ENCODE measurements at places on chromosomes 2 and 18.

DNA sequence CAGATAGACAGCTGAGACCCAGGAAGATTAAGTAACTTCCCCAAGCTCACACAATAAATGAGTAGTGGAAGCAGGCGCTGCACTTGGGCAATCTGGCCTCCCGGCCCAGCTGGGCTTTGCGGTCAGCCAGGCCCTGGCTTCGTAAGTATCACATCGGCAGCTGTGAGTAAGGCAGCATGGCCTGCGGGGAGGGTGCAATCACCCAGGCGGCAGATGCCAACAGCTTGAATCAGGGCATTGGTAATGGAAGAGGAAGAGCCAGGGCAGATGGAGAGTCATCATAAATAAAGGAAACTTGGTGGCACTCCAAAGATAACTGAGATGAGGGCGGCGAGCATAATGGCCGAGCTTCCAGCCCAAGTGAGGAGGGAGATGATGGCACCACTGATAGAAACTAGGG lies 217.9 kb upstream of the PID1 start:
- no peak for DNase-seq

GRCh38 chr18:623761-624620 lies 27.2 kb downstream of the CLUL1 start:
- DNase-seq = peak; percentile 19

DNA sequence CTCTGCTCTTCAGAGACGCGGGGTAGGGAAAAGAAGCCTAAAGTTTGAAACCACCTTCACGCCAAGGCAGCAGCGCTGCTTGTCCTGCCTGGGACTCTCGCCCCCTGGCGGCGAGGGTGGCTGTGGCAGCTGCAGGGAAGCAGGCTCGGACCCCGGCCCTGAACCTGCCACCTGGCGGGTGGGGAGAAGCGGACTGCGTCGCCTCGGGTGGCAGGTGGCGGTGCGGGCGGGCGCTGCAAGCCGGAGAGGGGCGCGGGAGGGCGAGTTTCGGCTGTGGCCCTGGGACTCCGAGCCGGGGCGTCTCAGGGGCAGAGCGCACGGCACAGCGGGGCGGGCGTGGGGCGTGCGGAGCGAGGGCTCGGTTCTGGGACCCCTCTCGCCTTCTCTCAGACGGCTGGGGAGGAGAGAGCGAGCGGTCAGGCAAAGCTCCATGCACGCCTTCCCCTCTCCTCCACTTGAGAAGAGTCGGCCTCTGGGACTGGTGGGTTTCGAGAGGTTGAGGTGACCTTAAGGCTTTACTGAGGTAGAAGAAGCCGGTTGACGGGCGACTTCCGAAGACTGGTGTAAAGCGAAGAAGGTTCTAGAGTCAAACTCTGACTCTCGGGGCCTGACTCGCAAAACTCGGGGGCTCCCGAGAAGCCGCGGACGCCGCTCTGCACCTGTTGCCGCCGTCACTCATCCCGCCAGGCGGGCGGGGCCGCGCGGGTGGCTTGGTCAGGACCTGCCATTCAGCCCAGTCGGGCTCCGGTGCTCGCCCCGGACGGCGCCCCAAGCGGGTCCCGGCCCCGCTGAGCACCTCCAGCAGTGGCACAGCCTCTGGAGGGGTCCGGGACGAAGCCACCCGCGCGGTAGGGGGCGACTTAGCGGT lies 1.1 kb upstream of the BOLL start:
- DNase-seq = peak; percentile 44

DNA sequence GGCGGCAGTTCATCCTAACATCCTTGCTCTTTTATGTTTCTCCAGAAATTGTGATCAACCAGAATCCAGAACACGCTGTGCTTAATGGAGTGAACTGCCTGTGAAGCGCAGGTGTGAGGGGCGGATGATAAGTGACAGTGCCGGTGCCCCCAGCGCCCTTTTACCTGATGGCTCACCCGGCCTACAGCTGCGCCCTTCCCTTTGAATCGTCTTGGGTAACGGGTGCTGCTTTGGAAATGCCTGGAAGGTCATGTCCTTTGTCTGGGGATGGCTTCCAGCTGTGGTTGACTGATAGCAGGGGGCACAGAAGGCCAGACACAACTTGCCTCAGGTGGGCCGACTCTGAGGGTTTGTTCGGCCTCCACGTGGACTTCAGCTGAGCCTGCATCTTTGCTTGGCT lies 119.4 kb downstream of the LPIN1 start:
- no peak for DNase-seq

DNA sequence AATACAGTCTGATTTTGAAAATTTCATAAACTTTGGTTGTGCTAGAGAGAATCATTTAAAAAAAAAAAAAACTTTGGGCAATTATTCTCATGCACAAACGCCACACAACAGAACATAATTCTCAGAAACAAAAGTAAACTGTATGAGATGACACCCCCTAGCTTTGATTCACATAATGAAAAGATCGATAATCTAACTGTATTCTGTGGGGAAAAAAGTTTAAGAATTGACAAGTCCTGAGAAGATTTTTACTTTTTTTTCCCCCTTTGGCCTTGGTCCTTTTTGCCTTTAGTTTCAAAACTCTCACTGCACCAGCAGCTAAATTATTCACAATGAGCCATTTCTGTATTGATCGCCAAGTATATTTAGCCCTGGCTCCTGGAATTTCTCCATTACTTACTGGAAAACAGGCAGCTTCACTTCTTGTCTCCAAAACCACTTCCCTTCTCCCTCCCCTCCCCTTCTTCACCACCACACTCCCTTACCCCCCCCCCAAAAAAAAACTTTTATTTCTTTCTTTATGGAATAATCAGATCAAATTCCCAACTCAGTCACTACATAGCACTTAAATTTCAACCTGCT lies 2.0 kb downstream of the IKZF2 start:
- DNase-seq = no peak

DNA sequence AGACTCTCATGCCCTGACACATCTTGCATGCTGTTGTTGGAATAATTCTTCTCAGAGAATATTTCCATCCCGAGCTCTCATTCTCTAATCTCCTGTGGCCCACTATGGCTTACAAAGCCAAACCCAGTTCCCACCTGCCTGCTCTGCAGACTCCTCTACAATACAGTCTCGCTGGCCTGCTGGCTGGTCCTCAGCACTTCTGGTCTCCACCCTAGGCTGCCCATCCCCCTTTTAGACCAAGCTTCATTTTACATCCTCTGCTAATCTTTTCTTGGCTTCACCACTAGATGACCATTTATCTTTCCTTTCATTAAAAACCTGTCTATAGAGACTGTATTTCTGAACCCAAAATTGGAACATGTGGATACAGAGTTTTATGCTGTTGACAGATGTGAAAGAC lies 42.5 kb upstream of the YPEL5 start:
- no peak for DNase-seq

- DNase-seq = no peak
These were observed 94.6 kb downstream of the PHLPP1 start for GRCh38 chr18:62809900-62810299.

- DNase-seq = no peak
These were observed 54.9 kb downstream of the FHOD3 start for GRCh38 chr18:36352384-36352783.

DNA sequence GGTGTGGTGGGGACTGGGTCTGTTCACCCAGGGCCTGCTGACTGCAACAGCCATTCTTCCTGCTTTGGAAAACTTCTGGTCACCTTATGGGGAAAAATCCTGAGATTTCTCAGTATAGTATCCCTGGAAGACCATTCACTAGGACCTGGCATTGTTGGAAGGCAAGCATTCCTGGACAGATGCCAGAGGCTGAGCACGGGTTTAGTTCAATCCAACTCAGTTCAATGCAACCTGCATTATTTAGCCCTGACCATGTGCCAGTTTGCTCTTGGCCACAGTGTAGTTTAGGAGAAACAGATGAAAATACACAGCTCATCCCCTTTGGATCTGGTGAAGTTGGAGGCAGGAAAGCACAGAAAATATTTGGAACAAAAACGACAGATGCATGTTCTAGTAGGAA lies 95.9 kb downstream of the LPIN1 start:
- DNase-seq = no peak

DNA sequence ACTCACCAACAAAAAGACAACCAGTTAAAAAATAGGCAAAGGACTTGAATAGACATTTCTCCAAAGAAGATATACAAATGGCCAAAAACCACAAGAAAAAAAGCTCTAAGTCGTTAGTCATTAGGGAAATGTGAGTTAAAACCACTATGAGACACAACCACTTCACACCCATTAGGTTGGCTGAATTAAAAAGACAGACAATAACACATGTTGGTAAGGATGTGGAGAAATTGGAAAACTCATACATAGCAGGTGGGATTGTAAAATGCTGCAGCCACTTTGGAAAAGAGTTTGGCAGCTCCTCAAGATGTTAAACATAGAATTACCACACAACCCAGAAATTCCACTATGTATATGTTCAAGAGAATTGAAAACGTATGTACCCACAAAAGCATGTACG lies 117.6 kb upstream of the SPATS2L start:
- no peak for DNase-seq

DNA sequence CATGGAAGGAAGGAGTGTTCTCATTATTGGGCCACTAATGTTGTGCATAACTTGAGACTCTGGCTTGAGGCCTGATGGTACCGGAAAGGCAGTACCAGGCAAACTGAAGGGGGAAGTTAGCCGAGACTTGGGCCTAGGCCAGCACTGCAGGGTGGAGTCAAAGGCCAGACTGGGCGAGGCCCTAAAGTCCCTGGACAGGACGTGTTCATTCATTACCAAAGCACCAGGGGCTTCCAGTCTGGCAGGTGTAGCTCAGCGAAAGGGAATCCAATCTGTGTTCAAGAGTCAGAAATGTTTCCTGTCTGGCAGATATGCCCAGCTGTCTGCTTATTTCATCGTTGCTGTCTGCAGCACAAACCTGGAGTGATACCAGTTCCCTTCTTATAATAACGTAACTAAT lies 4.7 kb upstream of the ITSN2 start:
- DNase-seq = no peak

- DNase-seq = no peak
These were observed 126.8 kb downstream of the MARCHF4 start for GRCh38 chr2:216245391-216245975.

DNA sequence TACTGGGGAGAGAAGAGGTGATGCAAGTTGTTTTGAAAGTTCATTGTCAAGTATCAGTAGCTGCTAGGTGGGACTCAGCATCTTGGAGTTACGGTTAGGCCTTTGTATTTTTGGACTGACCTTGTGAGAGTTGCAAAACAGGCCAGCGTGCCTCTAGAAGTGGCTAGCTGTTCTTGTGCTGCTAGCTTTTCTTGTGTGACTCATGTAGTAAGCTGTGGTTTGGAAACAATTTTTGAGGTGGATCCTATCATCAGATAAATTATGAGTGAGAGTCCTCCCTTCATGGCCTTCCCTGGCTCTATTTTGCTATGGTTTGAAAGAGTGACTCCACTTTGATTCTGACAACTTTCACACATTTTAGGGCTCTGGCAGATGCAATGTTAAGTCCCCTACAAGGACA lies 409.2 kb upstream of the HS6ST1 start:
- no peak for DNase-seq

- DNase-seq = no peak
These were observed 9.5 kb downstream of the TRIB2 start for GRCh38 chr2:12726271-12726670.

GRCh38 chr2:133633881-133634409 lies 65.7 kb upstream of the NCKAP5 start:
- DNase-seq = no peak

DNA sequence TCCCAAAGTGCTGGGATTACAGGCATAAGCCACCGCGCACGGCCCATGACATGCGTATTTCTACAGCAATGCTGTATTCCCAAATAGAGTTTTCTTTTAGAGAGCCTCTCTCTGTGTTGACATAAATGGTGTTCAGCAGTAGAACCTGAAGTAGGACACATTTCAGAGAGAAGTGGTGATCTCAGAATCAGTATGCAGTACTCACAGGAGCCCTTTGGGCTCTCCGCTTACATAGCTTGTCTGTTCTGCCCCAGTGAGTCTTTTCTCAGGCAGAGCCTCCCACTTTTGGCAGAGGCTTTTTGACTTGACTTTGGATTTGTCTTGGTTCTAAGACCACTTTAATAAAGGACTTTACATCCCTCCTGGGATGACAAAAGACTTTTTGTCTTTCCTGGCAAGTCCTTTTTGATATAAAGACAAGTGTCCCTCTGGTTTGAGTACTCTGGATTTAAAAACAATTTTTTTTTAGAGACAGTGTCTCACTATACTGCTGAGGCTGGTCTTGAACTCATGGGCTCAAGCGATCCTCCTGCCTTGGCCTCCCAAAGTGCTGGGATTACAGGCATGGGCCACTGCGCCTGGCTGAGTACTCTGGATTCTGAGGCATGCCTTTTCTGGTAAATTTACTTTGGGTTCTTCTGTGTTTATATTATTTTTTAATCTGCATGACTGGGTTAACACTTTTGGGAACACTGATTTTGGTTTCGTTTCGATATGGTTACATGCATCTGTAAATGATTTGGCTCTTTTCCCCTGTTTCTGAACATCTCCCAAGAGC lies 113.3 kb downstream of the SMAD2 start:
- DNase-seq = no peak

DNA sequence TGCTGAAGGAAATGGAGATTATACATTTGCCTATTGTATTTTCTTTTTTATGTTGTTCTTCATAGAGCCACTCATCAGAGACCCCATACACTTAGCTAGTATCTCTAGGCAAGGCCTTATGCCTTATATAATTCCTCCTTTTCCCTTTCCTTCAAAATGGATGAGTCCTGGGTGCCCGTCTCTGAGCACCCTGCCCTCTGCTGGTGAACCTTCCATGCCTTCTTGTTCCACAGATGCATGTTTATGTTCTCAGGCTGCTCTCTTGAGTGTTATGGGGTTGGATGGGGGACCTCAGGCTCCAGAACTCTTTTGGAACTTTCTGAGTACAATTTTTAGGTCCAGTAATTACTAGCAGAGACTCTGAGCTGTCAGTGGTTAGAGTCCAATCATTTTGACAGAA lies 368.6 kb upstream of the SPRED2 start:
- DNase-seq = no peak

Measured in activated CD4-positive, alpha-beta T cell treated with anti-CD3 and anti-CD28 coated beads, Interleukin-2, amount 50 U/mL, for 24 hours (primary cell).